CD4-positive, alpha-beta T cell (primary cell): ENCODE measurements at places on chromosomes 3 and 15. TPM values are rescaled to one million over a fixed set of nuclear protein-coding genes. Genes with fewer than 3 reads are reported as not detected.

SLC15A2 gene
- total RNA-seq = 0.75 TPM

ADAMTS7 gene
- total RNA-seq = 0.11 TPM

SPG21 gene
- 32.7 TPM for total RNA-seq

C3orf85 gene
- not detected for total RNA-seq

TAGLN3 gene
- total RNA-seq = 0.28 TPM

CFAP20DC gene
- total RNA-seq = 0.20 TPM

DNA sequence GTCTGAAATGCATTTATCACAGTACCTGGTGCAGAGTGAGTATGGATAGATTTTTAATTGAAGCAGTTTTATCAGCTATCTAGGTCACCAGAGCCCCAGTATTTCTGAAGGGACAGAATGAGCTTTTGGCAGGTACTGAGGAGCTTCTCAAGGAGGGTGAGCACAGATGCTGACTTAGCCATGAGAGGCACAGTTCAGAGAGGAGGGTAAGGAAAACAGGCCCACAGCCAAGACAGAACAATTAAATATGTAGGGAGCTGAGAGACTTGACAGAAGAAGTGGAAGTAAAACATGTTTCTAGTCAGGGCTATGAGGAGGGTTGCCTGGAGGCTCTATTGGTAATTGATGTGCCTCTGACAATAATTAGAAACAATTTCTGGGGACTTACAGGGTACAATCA is 20.1 kb downstream of the ZNF80 start:
- DNase-seq = no peak

DNA sequence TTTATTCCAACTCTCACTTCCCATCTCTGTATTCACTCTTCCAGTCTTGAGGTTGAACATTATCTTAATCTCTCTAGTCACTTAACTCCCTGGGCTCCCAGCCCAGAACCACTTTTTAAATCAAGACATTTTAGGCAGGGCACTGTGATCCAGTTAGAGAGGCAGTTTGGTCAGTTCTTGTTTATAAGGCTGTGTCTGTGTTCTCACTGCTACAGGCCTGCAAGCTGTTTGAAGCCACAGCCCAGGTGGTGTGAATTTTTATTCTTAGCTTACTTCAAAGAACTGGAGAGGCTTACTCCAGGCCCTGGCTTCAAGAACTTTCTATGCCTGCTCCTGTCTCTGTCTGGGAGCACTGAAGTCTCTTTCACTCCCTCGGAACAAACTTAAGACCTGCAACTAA is 906.1 kb downstream of the CADM2 start:
- DNase-seq = no peak

GRCh38 chr3:27345493-27345892 is 23.7 kb downstream of the NEK10 start:
- no peak for DNase-seq

- DNase-seq = peak; percentile 74
Observed at GRCh38 chr3:177196456-177197040, 734 bp downstream of the TBL1XR1 start.

GRCh38 chr3:81521855-81522254 is 239.6 kb downstream of the GBE1 start:
- no peak for DNase-seq

DNA sequence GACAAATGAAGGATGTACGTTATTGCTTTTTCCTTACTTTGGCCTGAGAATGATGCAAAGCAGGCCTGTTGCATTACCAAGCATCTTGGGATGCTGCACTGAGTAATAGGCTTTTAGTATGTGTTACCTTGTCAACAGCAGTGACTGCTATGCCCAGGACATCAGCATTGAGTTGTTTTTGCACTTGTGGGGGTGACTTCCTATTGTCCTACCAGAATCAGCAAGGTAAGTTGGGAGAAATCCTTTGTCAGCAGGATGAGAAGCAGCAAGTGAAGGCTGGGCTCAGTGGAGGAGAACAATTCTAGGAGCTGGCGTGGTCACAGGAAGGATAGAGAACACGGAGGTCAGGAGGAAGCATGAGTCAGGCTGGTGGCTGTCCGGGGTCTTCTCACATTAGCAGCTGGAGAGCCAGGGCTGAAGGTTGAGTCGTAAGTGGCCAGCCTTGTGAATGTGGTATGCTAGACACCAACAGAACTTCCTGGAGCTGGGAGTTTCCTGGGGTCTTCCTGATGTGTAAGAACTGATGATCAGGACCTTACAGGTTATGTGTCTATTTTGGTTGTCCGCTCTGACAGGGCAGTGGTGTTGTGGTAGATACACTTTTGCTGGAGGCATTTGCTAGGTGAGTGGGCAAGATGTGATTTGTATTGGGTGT is 142.7 kb downstream of the FNDC3B start:
- DNase-seq = no peak

DNA sequence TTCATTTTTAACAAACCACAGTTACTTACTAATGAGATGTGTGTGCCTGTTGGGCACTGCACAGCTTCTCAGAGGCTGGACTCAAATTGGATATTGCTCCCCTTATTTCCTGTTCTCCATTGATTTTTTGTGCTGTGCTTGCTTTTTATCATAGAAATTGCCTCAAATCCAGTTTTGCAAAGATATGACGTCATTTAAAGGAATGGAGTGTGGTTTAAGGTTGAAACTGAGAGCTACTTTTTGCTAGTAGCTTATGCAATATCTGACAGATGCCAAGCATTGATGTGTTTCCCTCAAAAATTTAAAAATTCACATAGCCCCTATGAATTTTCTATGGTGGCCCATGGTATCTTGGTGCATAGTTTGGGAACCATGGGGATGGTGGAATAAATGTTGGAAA is 67.7 kb upstream of the ROPN1 start:
- no peak for DNase-seq

DNA sequence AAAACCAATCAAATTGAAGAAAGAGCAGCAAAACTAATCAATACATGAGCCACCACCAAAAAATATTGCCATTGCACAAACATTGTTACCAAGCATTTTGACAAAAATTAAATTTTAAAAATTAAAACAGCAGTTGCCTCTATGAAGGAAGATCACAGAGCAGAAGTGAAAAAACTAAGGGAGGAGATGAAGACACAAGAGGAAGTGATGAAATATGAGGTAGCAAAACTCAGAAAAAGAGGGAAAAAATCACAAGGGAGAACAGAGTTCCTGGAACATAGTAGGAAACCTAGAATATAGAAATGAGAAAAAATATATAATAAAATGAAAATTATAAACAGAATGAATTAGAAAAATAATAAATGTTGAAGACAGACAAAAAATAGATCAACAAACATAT is 7.3 kb upstream of the SERPINI2 start:
- no peak for DNase-seq

DNA sequence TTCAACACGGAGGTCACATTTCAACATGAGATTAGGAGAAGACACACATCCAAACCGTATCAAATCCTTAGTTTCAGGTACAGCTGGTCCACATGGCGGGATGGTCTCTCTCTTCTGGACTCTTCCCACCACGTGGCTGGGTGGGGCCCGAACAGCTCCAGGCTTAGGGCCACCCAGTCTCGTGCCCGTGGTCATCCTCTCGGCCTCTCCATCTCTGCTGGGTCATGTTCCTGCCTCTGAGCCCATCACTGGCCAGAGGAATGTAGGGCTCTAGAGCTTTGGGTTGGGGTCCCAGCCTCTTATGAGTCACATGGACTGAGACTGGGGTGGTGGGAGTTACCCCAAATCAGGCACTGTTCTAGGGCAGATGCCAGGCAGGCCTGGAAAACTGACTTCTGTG is 12.2 kb downstream of the SYNM start:
- no peak for DNase-seq
